ENCODE measurements at places on chromosomes 13 and 19.

GRCh38 chr19:50537769-50538230, 24.1 kb upstream of the ASPDH start:
- DNase-seq, result peak; percentile 34

- DNase-seq, result no peak
Observed at GRCh38 chr13:112894673-112895481, 74.1 kb upstream of the MCF2L start.

GRCh38 chr13:92896842-92897241, 329.8 kb upstream of the GPC6 start:
- DNase-seq, result peak; percentile 22

GRCh38 chr19:14502334-14503092, 6.6 kb upstream of the GIPC1 start:
- no peak for DNase-seq

DNA sequence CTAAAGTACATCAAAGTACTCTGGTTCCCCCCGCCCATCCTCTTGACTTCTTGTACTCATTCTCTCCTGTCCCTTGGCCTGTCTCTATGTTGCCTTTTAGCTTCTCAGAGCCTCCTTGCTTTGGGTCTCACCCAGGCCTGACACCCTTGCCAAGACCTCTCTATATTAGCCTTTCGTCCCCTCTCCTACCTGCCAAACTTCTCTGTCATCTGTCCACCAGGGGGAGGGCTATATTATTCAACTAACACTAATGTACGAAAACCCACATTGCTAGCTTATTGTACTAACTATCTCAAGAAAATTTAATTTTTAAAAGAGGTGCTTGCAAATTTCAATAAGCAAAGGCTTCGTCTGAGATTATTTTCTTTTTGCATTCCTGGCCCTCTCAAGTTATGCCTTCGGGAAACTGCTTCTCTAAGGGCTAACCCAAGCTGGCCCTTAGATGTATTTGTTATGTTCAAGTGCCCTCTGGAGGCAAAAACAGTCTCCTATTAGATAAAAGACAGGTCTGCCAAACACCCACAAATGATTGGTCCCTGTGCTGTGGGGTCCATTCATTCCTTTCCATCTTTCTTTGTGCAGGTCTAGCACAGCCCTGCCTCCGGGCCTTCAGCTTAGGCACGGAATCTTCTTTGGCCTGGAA, 6.3 kb upstream of the MRPS31 start:
- DNase-seq, result no peak

DNA sequence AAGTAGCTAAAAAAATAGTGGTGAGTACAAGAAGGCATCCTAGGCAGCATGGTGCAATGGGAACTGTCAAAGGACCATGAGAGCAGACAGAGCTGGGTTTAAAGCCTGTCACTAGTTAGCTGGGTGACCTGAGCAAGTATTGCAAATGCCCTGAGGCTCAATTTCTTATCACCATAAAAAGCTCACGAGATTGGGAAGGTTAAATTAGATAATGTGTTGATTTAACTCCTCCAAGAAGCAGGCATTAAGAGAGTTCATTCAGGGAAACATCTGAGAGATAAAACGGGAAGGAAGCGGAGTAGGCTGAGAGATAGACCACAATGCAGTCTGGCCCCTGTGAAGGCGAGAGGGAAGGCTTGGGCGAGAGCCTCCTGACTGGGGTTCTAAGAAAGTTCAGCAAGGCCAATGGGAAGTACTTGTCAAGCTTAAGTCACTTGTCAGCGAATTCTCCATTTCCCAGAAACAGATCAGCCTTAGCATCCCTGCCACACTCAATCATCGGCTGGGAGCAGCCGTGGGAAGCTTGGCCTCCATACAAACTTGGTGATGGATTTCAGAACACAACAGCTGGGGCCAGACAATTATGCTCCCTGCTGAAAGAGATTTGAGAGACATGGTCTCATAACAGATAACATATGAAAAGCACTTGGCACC, 105.5 kb downstream of the POU4F1 start:
- no peak for DNase-seq

Measured in retinal pigment epithelial cell (primary cell).